ENCODE measurements at places on chromosomes 7 and 10.

DNA sequence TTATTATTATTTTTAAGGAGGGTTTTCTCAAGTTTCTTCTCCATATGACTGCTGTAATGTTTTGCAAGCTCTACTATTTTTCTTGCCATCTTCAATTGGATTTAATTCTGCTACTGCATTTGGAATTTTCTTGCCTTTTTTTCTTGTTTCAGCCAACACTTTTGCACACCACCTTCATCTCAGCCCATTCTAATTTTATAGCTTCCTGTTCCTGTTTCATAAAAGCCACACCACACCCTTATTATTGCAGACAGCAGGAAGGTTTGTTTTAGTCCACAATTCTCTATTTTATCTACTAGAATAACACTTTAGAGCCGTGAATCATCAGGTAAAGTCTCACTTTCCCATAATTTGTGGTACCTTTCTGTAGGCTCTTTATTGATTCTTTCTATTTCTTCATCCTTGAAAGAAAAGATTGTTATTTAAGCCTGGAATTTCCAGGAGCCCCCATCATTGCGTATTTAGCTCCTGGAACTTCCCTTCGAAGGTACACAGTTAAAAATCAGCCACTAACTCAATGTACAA, 209.3 kb upstream of the TBX20 start:
- DNase-seq: no peak

DNA sequence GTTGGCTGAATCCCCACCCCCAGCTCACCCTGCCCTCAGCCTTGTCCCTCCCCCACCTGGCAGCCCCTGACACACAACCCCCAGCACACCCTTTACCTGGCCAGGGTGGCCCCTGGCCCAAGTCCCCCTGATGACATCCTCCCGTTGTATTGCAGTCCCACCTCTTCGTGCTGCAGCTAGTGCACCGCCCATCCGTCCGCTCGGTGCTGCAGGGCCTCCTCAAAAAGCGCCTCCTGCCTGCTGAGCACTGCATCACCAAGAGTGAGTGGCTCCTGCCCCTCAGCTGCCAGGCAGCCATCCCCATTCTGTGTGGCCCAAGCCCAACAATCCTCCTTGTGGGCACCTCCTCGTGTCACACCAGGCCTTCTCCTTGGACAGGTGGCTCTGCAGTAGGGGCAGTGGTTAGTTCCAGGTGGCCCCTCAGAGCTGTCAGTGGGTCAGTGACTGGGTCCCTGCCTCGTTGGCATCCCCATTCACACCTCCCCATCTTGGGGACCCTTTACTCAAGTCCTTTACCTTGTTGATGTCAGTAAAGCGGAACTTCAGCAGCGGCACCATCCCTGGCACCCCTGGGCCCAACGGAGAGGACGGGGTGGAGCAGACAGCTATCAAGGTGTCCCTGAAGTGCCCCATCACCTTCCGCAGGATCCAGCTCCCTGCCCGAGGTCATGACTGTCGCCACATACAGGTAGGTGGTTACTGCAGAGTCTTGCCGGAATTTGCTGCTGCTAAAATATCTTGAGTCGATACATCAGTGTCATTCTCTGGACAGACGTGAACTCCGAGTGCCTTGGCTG, 14.3 kb downstream of the ZMIZ2 start:
- DNase-seq: no peak

GRCh38 chr7:16402091-16402490, 19.2 kb downstream of the CRPPA start:
- DNase-seq: no peak

DNA sequence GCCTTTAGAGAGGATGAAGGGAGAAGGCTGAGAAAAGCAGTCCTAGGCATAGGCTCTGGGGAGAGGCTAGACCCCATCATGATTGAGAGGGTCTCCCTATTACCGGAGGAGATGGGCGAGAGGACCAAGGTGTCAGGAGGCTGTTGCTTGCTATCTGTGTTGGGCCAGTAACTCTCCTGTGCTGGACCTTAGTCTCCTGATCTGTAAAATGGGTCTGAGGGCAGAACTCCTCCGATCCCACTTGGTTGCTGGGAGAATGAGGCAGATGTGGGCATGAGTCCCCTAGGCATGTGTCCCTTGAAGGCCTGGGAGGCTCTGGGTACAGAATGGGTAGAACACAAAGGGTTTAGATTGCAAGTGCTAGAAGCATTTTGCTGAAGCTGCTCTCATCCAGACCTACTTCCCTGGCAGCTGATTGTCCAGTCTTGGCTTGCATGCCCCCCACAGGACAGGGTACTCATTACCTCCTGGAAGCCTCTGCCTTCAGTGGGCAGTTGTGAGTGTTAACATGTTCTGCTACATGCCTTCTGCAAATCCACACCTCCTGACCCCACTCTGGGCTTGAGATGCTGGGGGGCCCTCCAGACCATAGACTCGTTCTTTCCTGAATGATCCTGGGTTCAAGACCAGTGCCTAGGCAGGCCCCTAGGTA, 4.4 kb downstream of the ZMIZ1 start:
- DNase-seq: no peak

- DNase-seq: no peak
Measured at GRCh38 chr7:13197501-13197900, 510.1 kb downstream of the ARL4A start.

GRCh38 chr10:63720072-63720537, 198.9 kb downstream of the REEP3 start:
- DNase-seq: peak; percentile 24
